H54 (cell line): ENCODE measurements at places on chromosomes 11 and 22.
A peak's percentile ranks its signal among the peaks of the same experiment; 100 is the strongest.

DNA sequence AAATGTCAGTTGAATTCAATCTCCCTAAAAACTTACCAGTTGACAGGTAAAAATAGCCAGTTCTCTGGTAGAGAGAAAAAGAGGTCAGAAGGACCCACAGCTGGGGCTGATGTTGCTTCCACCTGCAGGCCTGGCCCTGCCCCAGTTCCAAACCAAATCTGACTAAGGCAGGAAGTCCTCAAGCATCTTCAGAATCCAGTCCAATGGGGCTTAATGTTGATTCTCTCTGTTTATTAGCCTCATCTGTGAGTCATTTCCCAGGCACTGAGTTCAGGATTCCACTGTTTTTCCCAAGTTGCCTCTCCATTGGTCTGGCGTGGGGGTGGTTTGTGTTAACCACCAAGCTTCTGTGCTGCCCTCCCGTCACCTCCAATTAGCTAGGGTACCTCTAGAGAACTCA is 601.8 kb downstream of the INSC start:
- DNase-seq = no peak

GRCh38 chr11:76554767-76555166 is 109.9 kb downstream of the EMSY start:
- DNase-seq = no peak

- peak; percentile 81 for DNase-seq
Measured at GRCh38 chr11:45333001-45333971, 47.1 kb upstream of the SYT13 start.

GRCh38 chr22:29988719-29989118 is 91.5 kb upstream of the HORMAD2 start:
- DNase-seq = no peak

GRCh38 chr22:48537343-48537680 is 1290.4 kb downstream of the BRD1 start:
- DNase-seq = no peak

DNA sequence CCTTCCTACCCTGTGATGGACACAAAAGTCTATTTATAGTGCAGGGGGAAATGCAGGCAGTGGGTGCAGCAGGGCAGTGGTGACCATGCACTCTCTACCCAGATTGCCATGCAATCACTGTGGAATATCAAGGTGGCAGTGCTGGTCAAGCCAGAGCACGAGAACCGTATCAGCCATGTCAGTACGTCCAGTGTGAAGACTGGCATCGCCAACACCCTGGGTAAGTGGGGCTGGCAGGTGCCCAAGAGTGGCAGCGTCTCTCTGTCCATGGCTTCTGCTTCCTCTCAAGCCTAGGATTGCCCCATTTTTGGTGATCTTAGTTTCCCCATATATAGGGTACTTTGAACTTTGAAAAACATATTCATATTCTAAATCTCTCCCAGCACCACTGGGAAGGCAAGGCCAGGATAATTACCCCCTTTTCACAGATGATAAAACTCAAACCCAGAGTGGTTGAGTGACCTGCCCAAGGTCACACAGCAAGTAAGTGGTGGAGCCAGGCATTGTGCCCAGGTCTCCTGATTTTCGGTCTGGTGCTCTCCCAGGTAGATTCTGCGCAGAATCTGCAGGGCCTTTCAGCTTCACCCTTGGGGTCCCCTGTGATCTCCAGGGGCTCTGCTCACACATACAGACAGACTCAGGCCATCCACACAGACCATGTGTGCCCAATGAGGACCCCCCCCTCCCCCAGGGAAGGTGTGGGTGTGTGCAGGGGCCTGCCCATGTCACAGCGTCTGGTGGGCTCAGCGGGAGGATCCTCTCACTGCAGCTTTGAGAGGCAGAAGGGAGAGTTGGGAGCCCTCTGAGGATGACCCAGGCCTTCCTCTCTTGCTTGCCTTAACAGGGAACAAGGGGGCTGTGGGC is 7.1 kb downstream of the INPPL1 start:
- DNase-seq = no peak

DNA sequence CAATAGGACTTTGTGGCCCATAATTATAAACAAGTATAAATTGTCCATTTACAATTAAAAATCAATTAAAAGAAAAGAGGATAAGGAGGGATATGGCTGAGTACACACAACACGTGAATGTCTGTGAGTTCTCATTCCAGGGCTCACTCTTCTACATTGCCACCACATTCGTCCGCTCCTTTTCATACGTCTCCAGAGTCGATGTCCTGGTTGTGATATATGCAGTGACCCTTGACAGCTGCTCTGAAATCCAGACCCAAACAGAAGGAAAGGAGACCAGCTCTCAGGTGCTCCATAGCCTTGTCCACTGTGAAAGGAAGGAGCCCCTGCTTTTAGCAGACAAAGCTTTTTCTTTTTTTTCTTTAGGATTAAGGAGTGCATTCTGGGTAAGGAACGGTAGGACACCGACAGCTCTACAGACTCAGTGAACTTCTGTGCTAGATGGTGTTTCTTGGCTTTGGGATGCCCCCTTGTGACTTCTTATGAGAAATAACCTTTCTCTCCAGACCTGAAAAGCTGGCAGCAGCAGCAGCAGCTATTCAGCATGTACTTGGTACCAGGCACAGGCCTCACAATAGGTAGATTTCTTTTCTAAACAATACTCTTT is 19.7 kb upstream of the DNAJB13 start:
- peak; percentile 30 for DNase-seq

DNA sequence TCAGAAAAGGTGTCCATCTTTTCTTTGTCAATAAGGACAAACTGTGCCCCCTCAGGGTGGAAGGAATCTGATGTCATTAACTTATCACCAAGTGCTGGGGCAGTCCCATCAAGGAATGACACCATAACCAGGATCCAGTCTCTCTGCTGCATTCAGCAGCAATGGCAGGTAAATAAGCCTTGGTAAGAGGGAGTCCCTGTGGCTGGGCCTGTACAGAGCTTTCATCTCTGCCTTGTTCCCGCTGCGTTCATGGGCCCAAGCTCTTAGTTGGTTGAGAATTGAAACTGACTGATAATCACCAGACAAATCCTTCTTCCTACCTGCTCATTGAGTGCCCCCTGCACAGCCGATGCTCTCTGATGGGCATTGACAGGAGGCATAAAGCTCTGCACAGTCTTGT is 22.7 kb downstream of the EIF3F start:
- no peak for DNase-seq

DNA sequence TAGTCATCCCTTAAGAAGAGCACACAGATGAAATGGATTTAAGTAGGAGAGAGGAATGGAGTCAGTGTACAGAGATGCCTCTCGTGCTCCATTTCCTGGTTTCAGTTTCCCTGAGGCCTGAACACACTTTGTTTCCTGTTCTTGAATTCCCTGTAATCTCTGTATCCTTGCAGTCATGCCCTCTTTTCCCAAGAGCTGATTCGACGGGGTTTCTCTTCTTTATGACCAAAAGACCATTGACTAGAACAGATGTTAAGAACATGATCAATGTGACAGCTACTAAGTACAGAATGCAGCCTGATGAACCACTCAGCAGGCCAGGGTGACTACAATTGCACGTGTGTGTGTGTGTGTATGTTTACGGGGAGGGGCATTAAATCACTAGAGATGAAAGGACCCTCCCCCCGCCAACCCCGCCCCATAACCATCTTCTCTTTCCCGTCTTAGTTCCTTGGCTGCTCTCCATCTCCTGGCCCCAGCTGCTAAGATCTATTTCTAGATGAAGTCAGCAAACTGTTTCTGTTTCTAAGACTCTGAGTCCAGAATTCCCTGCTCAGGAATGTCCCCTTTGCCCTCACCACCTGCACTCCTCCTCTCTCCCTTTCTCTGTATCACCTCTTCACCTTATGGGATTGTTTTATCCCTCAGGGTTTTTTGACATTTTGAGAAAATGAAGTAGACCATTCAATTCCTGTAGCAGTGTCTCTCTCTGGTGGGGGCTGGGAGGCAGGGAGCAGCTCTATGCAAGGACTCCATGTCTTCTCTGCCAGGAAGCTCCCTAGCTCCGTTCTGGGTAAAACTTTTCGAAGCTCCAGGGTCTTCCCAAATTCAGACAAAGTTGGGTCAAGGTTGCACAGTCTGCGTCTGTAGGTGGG is 26.0 kb downstream of the SLC22A6 start:
- DNase-seq = peak; percentile 14

DNA sequence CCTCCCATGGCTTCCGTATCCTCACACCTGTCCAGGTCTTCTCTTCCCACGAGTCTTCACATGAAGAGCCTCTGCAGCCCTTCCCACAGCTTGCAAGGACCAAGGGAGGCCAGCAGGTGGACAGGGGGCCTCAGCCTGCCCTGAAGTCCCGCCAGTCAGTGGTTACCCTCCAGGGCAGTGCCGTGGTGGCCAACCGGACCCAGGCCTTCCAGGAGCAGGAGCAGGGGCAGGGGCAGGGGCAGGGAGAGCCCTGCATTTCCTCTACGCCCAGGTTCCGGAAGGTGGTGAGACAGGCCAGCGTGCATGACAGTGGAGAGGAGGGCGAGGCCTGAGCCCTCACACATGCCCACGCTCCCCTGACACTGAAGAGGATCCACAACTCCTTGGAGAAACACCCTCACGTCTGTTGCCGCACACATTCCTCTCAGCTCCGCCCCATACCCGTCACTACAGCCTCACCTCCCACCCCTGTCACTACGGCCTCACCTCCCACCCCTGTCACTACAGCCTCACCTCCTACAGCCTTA is 8.3 kb downstream of the SSH3 start:
- no peak for DNase-seq

- DNase-seq = no peak
Measured at GRCh38 chr11:28514391-28514790, 406.2 kb downstream of the METTL15 start.

GRCh38 chr11:47506373-47506772 is 46.6 kb downstream of the CELF1 start:
- no peak for DNase-seq

GRCh38 chr11:122513997-122514396 is 141.5 kb upstream of the UBASH3B start:
- no peak for DNase-seq

- no peak for DNase-seq
Measured at GRCh38 chr11:111684251-111684650, 81.9 kb downstream of the PPP2R1B start.

GRCh38 chr11:95764267-95764898 is 25.2 kb downstream of the FAM76B start:
- DNase-seq = no peak

DNA sequence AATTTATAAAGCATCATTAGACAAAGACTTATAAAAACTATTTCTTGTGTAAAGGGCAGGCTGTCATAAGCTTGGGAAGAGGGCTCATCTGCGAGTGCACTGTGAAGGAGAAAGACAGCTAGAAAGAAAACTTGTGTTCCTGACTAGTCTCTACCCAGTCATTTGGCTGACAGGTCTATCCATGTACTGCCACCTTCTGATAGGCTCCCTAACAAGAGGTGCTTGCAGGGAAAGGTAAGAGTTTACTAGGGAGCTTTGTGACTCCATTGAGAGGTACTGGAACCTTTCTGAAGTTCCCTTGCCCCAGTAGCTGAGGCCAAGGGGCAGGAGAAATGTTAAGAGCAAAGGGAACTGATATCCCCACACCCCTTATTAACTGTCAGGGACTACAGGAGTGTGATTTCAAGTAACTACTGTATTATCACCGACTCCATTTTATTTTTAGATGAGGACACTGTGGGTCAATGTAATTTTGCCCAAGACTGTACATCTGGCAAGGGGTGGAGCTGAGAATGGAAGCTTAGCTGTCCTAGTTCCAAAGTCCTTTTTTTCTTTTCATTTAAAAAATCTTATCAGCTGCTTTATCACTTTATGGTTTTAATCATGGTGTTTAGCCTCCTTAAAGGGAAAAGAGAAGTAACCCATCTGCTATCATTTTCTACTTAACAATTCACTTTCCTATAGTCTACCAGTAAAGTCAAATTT is 129.4 kb downstream of the ARHGAP20 start:
- no peak for DNase-seq

- DNase-seq = no peak
Measured at GRCh38 chr11:111179184-111179910, 66.2 kb upstream of the POU2AF2 start.

GRCh38 chr11:118012083-118012669 is 26.0 kb downstream of the IL10RA start:
- peak; percentile 37 for DNase-seq

DNA sequence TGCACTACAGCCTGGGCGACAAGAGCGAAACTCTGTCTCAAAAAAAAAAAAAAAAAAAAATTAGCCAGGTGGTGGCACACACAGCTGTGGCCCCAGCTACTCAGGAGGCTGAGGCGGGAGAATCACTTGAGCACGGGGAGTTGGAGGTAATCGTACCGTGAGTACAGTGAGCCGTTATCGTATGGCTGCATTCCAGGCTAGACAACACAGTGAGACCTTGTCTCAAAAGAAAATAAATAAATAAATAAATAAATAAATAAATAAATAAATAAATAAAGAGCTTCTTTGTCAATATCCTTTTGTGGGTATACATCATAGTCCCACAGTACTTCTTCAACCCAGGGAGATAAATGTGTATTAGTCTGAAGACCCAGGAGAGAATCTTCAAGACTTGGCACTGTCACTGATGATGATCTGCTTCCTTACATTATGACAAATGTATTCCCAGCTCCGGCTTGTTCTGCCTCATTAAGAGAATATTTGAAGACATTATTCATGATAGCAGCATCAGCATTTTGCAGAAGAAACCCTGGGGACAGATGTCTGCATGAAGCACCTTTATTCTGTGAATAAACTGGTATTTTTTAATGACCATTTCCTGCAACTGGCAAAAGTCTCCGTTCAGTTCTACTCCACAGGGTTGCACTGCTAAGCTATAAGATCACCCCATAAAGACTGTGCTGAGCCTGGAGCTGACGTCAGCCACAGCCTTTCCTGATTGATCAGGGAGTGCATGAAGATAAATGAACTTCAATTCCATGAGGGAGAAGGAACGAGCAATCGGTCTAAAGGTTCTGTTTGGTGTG is 1.6 kb upstream of the ACY3 start:
- no peak for DNase-seq

DNA sequence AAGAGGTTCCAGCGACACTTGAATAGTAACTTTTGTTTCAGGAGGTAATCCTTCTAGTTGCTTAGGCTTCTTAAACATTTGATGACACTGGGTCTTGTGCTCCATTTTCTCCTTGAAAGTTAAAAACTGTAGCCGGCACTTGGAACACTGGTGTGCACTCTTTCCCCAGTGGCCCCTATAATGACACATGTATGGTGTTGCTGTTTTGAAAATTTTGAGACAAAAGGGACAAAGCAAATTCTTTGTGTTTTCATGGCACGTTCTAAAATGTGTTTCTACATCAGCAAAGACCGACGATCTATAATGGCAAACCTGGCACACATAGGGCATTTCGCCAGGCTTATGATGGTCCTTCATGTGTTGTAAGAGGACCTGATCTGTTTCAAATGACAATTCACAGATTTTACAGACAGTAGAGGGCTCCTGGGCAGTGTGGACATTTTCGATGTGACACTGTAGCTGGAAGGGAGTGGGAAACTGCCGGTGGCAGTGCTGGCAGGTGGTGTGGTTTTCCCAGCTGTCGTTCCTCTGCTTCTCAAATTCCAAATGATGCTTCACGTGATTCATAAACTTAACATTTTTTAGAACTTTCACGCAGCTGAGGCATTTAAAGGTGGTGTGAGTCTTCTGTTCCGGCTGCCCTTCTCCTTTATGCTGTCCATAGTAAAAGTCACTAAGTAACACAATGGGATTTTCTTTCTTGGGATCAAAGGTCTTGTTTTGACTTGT is 20.5 kb downstream of the ZNF280B start:
- no peak for DNase-seq

GRCh38 chr11:5004424-5005274 is 10.0 kb downstream of the OR51L1 start:
- peak; percentile 8 for DNase-seq

- no peak for DNase-seq
Measured at GRCh38 chr11:85029964-85030363, 597.2 kb downstream of the DLG2 start.

- DNase-seq = no peak
Measured at GRCh38 chr22:42287174-42287890, 16.9 kb upstream of the TCF20 start.

GRCh38 chr11:81190546-81190945 is 1543.1 kb downstream of the FAM181B start:
- DNase-seq = no peak
